Uterus (tissue), 4 donors: ENCODE measurements at places on chromosomes 4 and X.

- H3K4me1 ChIP-seq = no peaks in the 10 kb centered on the region
- no peaks in the 10 kb centered on the region for H3K27me3 ChIP-seq
- no peaks in the 10 kb centered on the region for H3K36me3 ChIP-seq
- no peak for DNase-seq
- H3K27ac ChIP-seq = no peak overlapping the region
- no peak overlapping the region for H3K4me3 ChIP-seq
Measured at GRCh38 chr4:82515705-82516104, 46.1 kb downstream of the TMEM150C start.

GRCh38 chr4:18844726-18845125, 823.2 kb upstream of the LCORL start:
- no peaks in the 10 kb centered on the region for H3K4me1 ChIP-seq
- H3K27me3 ChIP-seq = no peaks in the 10 kb centered on the region
- H3K27ac ChIP-seq = no peak overlapping the region

DNA sequence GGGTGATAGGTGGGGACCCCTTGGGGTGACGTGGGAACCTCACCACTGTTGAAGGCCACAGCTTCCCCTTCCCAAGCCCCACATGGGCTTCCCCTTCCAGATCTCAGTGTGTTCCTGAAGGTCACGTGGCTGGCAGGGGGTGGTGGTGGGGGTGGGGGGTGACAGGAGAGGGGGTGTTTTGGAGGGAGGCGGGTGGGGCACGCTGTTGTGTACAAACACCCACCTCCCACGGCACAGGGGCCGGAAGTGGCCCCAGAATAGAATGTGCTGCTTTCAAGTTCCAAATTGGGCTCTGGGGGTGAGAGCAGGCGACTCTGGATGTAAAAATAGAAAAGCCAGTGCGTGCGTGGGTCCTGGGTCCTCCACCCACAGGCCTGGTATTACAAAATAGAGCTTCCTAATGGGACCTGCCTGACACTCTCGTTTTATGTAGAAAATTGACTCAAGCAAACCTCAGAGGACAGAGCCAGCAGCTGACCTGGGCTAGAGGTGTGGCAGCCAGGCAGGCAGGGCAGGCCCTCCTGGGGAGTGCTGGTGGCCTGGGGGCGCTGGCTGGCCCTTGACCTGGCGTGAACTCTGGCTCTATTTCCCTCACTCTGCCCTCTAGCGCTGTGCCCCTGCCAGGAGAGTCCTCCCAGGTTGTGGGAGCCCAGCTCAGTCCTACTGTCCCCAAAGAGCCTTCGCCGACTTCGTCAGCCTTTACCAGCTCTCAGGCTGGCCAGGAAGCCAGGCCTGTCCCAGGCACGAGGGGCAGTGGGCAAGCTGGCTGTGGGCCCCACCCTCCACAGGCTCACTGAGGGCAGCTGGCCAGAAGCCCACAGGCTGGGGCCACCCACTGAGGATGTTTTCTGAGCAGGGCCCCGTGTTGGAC, 5.4 kb upstream of the SH3BP2 start:
- H3K4me1 ChIP-seq = no peaks in the 10 kb centered on the region
- H3K27ac ChIP-seq = peak overlapping the region; percentile 15
- H3K27me3 ChIP-seq = no peaks in the 10 kb centered on the region

DNA sequence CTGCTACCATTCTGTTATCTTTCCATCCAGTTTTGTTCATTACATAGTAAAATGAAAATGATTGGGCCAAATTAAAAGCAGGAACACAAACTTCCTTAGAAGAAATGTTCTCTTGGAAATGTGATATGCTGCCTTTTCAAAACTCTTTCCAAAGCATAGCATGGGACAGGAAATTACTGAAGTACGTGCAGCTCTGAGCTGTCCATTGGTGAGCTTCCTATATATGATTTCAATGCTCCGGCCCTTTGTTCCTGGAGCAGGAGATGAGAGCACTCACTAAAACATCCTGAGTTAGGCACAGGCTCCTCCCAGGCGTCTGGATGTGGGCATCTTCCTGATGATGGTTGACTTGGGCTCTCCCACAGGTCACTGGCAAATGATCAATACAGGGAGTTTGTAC, 33.0 kb upstream of the ANXA3 start:
- H3K4me3 ChIP-seq = no peak overlapping the region
- H3K27ac ChIP-seq = no peak overlapping the region

DNA sequence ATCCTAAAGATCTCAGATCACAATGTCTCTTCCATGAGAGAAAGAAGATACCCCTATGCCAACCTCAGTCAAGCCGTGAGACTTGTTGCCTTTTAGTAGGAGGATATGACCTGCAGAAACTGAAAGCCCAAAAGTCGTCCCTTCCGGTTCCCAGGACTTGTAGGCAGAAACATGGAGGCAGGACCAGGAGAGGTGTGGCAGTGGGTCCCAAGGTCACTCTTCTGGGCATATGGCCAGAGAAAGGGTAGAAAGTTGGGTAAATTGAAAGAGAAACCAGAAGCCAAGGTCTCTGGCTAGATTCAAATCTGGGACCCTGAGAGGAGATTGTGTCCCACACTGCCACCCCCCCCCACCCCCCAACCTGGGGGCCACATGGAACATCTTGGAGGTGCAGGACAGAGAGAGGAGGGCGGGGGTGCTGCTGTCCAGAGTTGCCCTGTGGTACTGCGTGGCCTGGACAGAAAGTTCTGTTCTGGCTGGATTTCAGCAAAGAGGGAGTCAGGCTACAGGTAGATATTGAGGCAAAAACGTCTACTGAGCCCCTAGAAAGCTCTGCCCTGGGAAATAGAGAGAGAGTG, 55.4 kb downstream of the DDX3X start:
- H3K4me3 ChIP-seq = no peak overlapping the region
- no peaks in the 10 kb centered on the region for H3K36me3 ChIP-seq
- no peaks in the 10 kb centered on the region for H3K27me3 ChIP-seq
- H3K27ac ChIP-seq = no peak overlapping the region

DNA sequence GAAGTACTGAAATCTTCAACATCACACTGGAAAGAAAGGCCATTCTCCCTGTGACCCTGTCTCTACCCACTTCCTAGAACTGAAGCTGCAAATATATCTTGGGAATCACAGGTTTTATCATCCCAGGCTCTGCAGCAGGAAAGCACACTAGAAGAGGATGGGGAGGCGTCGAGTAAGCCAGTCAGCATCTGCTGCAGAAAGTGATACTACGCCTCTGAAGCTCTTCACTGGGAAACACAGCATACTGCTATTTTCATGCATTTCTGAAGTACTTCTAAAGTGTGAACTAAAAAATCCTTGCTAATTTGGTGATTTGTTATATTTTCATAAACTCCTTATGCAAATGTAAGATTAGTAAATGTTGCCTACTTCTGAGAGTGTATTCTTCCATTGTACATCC, 29.1 kb downstream of the RAB33B start:
- no peaks in the 10 kb centered on the region for H3K27me3 ChIP-seq
- no peak overlapping the region for H3K4me3 ChIP-seq
- H3K4me1 ChIP-seq = peaks cover 4% of the 10 kb centered on the region
- no peak for DNase-seq
- no peaks in the 10 kb centered on the region for H3K36me3 ChIP-seq
- no peak overlapping the region for H3K27ac ChIP-seq

GRCh38 chr4:40613456-40613855, 16.2 kb downstream of the RBM47 start:
- H3K4me3 ChIP-seq = no peak overlapping the region
- no peak overlapping the region for H3K27ac ChIP-seq
- no peaks in the 10 kb centered on the region for H3K36me3 ChIP-seq
- no peaks in the 10 kb centered on the region for H3K4me1 ChIP-seq

DNA sequence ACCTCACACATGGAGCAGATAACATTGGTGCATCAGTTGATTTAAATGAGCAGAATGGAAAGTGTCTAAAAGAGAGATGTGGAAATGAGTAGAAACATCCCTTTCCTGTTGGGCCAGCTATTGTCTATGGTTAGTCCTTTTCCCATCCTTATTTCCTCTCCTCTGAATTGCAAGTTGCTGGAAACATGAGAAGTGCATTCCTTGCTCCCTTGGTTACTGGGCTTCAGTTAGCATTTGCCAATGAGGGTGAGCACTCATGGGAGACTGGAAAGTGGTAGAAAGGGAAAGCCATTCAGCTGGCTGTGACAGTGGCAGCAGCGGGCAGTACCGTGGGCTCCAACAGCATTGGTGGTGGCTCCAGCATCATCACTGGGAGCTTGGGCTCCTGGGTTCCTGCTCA, 96.0 kb upstream of the IGFBP7 start:
- no peak overlapping the region for H3K4me3 ChIP-seq
- DNase-seq = no peak
- H3K4me1 ChIP-seq = no peaks in the 10 kb centered on the region
- H3K27me3 ChIP-seq = no peaks in the 10 kb centered on the region
- no peaks in the 10 kb centered on the region for H3K36me3 ChIP-seq

GRCh38 chrX:23344238-23344903, 9.7 kb downstream of the PTCHD1 start:
- no peaks in the 10 kb centered on the region for H3K4me1 ChIP-seq
- H3K36me3 ChIP-seq = no peaks in the 10 kb centered on the region
- no peak for DNase-seq
- no peak overlapping the region for H3K4me3 ChIP-seq

GRCh38 chrX:103674531-103675454, 11.7 kb downstream of the MORF4L2 start:
- H3K36me3 ChIP-seq = no peaks in the 10 kb centered on the region
- no peaks in the 10 kb centered on the region for H3K27me3 ChIP-seq
- no peak overlapping the region for H3K27ac ChIP-seq

DNA sequence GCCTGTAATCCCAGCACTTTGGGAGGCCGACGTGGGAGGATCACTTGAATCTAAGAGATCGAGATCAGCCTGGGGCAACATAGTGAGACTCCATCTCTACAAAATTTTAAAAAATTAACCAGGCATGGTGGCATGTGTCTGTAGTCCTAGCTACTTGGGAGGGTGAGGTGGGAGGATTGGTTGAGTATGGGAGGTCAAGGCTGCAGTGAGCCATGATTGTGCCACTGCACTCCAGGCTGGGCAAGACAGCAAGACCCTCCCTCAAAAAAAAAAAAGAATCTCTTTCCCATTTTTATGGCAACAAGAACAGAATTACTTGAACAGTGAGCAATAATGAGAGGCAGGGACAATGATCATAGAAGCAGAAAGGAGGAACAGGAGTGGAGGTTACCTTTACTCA, 94.8 kb downstream of the RNF150 start:
- no peaks in the 10 kb centered on the region for H3K27me3 ChIP-seq
- H3K27ac ChIP-seq = no peak overlapping the region
- H3K4me3 ChIP-seq = no peak overlapping the region
- no peaks in the 10 kb centered on the region for H3K36me3 ChIP-seq
- DNase-seq = no peak
